ENCODE measurements at places on chromosomes 1 and 21.

GRCh38 chr21:28393279-28393678, 599.4 kb downstream of the LTN1 start:
- DNase-seq: no peak

- DNase-seq: no peak
Observed at GRCh38 chr1:110235181-110235833, 25.2 kb downstream of the KCNC4 start.

DNA sequence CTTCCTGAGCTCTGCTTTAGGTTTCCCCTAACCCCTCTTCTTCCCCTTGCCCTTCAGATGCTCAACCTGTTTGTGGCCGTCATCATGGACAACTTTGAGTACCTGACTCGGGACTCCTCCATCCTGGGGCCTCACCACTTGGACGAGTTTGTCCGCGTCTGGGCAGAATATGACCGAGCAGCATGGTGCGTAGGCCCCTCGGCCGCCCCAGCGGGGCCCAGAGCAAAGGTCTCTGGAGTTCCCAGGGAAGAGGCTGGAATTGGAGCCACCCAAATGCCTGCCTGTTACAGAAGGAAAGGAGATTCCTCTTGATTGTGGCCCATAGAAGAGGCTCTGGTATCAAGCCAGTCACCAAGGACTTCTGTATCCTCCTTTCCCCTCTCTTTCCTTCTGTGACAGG, 285.5 kb downstream of the ZNF648 start:
- no peak for DNase-seq

GRCh38 chr1:197659171-197659570, 116.1 kb downstream of the DENND1B start:
- DNase-seq: no peak

DNA sequence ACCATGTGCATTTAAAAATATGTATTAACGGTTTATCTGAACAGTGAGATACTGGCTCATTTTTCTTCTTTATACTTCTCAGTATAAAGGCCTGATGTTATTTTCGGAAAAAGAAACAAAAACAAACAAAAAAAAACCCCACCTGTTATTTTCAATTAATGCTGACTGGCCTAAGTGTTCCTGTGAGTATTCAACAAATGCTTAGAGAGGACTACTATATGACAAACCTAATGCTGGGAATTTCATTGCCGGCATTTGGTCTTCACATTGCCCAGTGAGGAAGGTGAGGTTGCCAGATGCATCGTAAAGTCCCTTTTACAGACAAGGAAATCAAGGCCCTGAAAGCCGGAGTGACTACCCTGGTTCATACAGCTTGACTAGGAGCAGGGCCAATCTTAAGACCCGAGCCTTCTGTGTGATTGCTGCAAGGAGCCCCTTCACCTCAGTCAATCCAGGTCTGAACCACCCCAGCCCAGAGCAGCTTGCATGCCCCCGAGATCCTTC, 599 bp downstream of the MRPL24 start:
- DNase-seq: no peak

DNA sequence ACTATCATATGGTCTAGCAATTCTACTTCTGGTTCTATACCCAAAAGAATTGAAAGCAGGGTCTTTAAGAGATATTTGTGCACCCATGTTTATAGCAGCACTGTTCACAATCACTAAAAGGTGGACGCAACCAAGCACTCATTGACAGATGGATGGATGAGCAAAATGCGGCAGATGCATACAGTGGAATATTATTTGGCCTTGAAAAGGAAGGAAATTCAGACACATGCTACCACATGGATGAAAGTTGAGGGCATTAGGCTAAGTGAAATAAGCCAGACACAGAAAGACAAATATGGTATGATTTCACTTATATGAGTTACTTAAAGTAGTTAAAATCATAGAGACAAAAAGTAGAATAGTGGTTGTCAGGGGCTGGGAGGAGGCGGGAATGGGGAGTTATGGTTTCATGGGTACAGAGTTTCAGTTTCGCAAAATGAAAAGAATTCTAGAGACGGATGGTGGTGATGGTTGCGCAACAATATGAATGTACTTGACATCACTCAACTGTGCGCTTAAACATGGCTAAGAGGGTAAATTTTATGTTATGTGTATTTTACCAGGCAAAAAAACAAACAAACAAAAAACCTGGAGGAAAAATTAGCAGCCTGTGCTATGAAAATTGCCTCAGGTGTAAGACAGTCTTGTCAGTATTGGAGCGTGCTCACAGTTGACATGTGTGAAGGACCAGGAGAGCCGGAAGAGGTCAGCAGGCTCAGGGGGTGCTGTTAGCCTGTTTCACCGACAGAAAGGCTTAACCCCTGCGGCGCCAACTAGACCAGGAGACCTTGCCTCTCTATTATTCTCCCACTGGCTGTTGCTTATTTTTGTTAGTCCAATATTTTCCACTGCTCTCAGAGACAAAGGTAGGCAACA, 26.5 kb downstream of the CD247 start:
- no peak for DNase-seq

- no peak for DNase-seq
Observed at GRCh38 chr1:242412921-242413320, 111.6 kb downstream of the PLD5 start.

GRCh38 chr1:238484121-238484520, 593.4 kb upstream of the ZP4 start:
- no peak for DNase-seq

GRCh38 chr1:196181594-196181878, 426.7 kb downstream of the KCNT2 start:
- DNase-seq: no peak

DNA sequence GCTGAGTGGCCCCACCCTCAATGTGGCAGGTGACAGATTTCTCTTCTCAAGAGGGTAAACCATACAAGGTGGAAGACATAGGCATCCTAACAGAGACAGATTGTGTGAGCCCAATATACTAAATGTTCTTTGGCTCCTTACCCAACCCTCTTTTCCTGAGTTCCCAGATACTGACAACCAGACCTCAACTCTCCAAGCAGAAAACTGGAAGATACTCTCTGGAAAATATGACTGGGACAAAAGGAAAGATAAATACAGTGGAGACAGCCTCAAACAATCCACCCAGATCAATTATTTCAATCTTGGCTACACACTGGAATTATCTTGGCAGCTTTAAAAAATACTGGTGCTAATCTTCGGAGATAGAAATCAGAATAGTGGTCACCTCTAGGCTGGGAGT, 6.5 kb downstream of the EVI5 start:
- DNase-seq: no peak

DNA sequence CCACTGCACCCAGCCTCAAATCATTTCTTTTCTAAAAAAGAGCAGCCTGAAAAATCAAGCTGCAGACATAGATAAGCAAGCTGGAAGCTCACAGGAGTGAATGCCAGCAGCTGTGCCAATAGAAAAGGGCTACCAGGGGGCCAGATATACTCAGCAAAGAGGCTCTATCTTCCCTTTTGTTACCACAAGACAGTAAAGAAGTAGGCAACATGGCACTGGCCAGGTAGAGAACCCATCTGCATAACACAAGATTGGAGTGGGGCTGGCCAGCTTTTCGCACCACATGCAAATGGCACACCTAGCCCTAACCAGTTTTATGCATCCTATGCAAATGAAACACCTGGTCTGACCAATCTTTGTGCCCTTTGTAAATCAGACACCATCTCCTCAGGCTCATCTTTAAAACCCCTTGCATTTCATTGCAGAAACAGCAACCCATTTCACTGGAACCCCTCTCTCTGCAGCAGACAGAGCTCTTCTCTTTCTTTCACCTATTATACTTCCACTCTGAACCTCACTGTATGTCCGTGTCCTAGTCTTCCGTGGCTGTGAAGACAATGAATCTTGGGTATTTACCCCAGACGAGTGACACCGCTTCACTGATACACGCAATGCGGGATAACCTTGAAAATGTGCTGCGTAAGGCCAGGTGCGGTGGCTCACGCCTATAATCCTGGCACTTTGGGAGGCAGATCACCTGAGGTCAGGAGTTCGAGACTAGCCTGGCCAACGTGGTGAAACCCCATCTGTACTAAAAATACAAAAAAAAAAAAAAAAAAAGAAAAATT, 15.1 kb downstream of the CASP9 start:
- DNase-seq: no peak

DNA sequence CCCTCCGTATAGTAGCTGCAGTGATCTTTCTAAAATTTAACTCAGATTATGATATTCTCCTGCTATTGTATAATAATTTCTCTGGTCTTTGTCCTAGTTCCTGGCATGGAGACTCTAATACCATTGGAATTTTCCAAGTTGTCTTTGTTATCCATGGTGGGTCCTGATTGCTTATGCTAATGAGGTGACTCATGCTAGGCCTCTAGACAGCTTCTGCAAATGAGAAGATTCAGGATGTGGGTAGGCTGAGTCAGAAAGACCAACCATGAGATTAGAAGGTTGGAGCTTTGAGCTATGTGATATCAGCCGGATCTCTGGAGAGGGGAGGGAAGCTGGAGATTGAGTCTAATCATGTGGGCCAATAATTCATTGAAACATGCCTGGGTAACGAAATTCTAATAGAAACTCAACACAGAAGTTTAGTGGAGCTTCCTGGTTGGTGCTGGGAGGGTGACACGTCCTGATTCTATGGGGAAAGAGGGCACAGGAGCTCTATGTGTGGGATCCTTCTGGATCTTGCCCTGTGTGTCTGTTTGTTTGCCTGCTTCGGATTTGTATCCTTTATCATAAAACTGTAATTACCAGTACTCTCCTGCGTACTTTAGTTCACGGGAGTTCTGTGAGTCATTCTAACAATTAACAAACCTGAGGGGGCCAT, 73.2 kb upstream of the CNIH3 start:
- DNase-seq: peak; percentile 95
